ENCODE measurements at places on chromosomes 1 and 21.

DNA sequence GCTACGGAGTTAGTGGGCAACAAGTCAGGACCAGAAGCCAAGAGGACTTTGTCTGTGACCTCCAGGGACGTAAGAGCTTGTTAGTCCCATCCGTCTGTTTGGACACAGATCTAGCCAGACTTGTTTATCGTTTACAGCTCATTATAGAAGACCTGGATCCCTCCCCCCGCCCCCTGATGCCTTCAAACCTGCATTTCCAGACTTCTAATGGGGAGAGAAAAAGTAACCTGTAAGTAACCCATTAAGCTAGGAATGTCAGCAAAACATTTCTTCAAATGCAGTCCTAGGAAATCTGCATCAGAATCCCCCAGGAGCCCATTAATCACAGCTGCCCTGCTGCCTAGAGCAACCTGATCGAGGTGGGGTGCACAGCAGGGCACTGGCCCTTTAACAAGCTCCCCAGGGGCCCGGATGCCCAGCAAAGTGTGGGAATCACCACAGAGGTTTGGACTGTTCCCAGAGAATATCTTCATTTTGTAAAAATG, 1.4 kb upstream of the MAD2L2 start:
- no peak for DNase-seq

DNA sequence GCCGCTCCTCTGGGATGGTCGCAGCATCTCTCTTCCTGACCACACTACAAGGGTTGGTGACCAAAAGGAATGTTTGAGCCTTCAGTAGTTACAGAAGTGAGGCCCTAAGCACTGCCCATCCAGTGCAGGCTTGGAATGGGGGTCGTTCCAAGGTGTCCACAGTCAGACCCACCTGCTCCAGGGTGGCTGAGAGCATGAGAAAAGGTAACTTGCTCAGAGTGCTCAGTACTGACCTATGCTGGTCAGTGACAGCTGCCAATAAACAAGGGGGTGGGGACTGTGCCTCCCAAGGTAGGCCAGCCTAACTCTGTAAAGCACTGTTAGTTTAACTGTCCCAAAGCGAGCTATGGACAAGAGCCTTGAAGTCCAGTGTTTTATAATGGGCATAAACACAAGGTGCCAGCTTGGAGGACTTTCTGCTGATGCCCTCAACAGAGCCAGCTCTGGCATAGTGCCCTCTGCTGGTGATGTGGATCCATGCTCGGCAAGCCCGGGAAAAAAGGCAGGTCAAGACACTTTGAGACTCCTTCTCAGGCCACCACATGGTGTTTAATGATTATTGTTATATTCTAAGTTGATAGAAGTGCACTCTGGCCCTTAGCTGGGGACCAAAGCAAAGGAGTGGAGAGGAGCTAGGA, 78.1 kb upstream of the DNAH14 start:
- DNase-seq = peak; percentile 28

DNA sequence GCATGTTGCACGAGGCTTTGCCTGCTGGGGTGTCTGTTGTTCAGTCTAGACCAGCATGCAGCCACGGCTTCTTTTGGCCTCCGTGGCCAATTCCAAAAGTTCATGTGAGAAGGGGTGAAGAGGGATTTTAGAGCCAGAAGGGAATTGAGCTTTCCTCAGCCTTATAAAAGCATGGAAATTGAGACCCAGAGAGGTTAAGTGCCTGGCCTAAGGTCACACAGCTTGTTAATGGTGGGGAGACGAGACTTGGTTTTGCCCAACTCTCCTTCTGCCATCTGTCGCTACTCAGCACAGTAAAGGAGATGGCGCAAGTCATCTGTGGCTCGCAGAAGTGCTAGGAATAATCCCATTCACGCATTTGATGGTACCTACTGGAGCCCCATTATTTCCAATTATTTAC, 25.7 kb downstream of the ZBTB18 start:
- no peak for DNase-seq

- DNase-seq = no peak
These were observed 38.4 kb upstream of the SAMSN1 start for GRCh38 chr21:14584357-14585095.

DNA sequence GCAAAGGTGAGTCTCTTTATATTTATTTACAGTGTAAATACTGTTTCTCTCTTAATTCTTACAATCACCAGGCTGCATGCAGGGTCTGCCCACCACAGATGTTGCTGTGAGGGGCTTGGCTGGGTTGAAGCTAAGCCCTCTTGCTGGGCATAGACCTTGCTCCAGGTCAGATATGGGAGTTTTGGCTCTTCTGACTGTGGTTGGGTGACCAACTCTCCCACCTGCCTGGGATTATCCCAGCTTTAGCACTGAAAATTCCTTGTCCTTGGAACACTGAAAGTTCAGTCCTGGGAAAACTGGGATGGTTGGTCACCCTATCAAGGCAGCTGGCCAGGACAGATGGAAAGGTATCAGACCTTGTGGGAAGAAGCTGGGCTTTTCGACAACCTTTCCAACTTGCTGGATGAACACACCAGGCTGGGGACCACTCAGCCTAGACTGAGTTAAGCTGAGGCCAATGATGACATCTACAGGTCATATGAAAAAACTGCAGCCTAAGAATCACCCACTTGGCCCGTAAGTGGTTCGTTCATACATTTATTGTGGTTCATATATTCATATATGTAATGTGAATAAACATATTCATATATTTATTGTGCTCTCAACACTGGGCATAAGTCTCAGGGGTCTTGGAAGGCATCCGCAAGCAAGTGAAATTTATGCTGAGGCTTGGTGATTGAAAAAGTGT, 26.6 kb upstream of the HPDL start:
- no peak for DNase-seq

DNA sequence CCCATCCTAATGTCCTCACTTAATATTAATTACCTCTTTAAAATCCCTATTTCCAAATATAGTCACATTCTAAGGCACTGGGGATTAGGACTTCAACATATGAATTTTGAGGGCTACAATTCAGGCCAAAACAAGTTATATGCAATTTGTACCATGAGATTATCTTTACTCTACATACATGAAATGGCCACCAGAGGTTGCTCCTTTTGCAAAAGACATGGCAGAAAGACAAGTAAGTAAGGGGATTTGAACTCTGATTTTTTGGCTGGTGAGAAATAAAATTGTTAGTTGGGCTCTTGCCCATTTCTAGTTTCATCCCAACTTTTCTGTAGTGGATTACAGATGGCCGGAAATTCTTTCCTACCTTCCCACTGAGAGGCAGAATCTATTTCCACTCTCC, 4.8 kb upstream of the ALG6 start:
- DNase-seq = no peak

- no peak for DNase-seq
These were observed 89.1 kb upstream of the SLC25A33 start for GRCh38 chr1:9449976-9450696.

DNA sequence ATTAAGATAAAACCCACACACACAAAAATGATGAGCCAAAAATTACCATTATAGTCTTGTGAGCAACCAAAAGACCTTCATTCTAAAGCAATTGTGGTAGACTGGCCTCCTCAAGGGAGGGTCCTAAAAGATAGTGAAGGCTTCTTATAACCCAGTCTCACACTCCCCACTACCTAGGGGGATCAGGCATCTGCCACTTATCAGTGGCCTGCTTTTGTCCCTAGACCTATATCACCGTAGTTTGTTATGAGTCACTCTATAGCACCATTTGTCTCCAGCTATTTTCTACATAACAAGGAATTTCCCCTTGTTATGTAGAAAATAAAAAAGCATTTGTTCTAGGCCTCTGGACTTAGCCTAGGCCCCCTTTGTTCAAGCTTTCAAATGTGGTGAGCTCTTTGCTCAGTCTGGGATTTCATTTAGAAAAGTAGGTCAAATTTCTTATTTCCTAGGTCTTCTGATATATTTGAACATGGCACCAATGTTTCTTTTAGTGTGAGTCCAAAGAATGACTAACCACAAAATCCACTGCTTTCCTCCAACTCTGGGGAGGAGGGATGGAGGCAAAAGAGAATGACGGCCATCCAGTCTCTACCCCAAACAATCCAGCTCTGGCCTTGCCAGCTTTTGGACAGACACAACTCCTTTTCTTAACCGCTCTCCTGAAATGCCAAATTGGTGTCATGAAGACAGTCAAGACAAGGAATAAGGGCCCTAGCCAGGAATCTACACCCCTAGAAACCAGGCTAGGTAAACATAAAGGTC, 8.9 kb downstream of the ADAR start:
- no peak for DNase-seq

- no peak for DNase-seq
These were observed 14.4 kb downstream of the MAPKAPK2 start for GRCh38 chr1:206699000-206699586.

- DNase-seq = no peak
These were observed 21.1 kb downstream of the COL11A1 start for GRCh38 chr1:103087256-103087655.

- DNase-seq = no peak
These were observed 32.1 kb downstream of the LYST start for GRCh38 chr1:235834620-235835019.

DNA sequence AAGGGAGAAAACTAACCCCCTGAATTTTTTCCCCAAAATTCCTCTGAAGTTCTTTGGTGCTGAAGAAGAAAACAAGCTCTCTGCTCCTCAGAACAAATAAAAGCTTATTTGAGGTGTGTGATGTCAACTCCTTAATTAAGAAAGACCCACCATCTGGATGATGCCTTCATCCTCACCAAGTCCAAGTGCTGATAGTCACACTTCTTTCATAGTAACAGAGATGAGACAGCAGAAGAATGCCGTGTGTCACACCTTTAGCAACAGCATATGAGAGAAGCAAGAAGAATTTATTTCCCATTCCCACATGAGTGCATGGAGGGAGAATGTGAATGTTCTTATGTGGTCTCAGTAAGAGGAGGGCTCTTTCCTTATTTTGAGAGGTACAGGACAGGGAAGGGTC, 91.2 kb downstream of the TGFB2 start:
- no peak for DNase-seq

All from hypothalamus (tissue), 51 donors.